Stimulated activated CD8-positive, alpha-beta memory T cell treated with anti-CD3 and anti-CD28 coated beads, Interleukin-7, amount 100 ng/mL, for 1 hour (primary cell): ENCODE measurements at places on chromosomes 5 and 9.

GRCh38 chr9:72315089-72315509 is 49.9 kb downstream of the ZFAND5 start:
- no peak for DNase-seq

GRCh38 chr5:50794812-50795211 is 128.4 kb downstream of the PARP8 start:
- DNase-seq: no peak

- DNase-seq: no peak
Observed at GRCh38 chr5:157502143-157502647, 42.2 kb downstream of the NIPAL4 start.

DNA sequence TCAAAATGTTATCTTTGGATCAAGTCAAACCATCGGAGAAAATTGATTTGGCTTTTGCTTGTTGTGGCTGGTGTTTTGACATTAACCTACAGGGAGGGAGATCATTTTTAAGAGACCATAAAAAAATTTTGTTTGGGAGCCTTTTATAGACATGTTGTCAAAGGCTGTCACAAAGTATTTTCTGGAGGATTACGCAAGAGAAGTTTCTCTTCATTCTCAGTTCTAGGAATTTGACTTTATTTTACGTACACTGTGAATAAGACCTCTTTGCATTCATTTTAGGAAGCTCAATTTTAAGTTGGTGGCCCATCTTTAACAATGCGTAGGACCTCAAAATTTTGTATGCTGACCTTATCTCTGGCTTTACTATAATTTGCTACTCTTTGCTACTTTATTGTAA is 50.2 kb upstream of the SLC44A1 start:
- no peak for DNase-seq

DNA sequence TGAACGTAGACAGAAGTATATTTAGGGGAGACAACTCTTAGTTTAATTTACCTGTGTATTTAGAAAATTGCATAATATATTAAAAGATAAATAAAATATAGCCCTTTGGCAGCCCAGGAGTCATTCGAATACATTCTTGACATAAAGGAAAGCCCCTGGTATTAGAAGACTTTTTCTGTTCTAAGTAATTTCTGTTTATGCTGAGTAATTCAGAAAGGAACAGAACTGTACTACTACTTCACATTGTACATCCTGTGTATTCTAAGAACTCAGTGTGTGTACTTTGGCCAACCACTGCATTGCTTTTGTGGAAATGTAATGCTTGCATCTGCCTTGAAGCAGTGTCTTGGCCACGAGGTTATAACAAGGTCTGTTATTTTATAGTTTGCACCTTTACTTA is 136.4 kb downstream of the KDM4C start:
- no peak for DNase-seq

DNA sequence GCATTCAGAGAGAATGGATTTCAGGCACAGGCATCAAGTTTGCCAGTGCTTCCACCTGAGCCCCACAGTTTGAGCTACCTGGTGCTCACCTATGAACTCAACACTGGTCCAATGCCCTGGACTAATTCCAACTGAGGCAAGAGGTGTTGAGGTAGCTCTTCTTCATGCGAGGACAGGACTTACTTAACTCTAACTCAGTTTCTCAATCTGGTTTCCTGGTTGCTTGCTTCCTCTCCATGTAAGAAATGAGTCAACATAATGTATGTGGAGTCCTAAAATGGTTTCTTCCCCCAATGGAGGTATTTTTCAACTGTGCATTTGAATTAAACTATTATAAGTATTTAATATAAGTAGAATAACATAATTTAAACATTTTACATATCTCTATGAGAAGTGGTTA is 523.6 kb upstream of the DAB2 start:
- DNase-seq: no peak

DNA sequence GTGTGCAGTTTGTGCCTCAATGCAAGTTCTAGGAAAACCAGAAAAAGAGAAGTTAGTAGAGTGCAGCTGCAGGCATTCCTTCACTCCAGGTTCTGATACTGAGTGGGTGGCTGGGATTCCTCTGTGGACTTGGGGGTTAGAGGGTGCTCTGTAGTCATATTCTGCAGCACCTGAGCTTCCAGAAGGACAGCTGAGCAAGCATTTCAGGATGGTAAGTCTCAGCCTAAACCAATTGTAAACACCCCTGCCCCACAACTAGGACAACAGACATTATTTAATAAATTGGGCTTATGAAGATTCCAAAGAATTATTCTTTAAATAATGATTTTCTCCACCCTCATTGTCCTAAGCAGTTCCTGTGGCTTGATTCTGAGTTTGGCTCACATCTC is 9.1 kb downstream of the FAXDC2 start:
- DNase-seq: no peak

DNA sequence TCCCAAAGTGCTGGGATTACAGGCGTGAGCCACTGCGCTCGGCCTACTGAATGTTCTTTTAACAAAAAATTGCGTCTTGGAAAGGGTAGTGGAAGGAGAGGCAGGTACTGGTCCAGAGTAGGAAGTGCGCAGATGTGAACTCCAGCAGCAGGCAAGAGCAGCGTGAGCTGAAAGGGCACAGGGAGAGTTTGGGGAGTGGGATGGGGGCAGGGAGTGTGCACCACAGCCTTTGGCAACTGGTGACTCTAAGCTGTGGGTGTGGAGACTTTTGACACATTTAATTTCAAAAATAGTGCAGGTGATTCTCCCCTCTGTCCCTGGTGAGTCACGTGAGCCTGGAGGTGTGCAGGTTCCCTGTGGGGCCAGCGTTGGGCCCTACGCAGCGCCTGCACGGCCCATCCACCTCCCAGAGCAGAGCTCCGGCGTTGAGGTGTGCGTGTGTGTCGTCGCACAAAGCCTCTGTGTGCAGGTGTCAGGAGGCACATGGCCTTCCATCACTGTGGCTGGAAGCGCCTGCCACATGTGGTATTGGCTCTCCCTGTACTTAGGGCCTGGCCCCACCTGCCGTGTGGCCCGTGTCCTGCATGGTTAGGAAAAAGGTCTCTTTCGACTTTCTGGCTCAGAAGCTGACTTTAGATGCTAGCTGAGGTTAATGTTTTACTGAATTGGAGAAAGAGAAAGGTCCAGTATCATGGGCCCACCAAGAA is 11.5 kb downstream of the SQSTM1 start:
- no peak for DNase-seq

DNA sequence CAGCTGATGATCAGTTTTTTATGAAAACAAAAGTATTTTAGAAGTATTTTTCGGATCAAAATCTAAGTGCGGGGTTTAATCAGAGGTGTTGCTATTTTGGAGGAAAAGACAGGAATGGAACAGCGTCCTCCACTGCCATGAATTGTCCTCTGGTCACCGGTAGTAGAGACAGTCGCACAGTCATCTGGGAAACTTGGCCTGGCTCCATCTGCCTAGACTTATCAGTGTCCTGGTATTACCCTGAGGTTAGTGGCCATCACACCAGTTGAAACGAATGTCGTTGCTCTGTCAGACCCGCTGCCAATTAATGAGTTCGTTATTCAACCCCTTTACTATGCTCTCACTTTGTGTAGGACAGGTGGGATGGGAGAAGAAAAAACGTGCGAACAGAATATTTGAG is 8.2 kb downstream of the TLX3 start:
- no peak for DNase-seq

DNA sequence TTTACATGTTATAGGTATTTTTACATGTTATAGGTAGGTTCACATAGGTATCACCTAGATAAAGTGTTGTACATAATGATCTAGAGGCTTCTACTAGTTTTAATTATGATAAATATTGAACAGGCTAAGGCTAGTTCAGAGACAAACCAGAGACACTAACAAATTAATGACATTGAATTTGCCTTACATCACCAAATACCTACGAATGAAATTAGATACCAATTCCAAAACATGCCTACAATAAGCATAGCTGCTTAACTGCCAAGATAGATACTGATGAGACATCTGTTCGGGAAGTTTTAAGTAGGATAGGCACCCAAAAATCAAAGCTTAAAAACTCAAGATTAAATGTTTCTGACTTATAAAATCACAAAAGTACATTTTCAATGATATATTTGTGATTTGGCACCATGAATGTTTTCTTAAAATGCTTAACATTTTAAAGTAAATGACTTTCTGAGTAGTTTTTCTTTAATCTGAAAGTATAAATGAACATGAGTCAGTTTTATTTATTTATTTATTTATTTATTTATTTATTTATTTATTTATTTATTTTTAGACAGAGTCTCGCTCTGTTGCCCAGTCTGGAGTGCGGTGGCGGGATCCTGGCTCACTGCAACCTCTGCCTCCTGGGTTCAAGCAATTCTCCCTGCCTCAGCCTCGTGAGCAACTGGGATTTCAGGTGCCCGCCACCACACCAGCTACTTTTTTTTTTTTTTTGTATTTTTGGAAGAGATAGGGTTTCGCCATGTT is 703.1 kb upstream of the ARRDC3 start:
- DNase-seq: no peak

DNA sequence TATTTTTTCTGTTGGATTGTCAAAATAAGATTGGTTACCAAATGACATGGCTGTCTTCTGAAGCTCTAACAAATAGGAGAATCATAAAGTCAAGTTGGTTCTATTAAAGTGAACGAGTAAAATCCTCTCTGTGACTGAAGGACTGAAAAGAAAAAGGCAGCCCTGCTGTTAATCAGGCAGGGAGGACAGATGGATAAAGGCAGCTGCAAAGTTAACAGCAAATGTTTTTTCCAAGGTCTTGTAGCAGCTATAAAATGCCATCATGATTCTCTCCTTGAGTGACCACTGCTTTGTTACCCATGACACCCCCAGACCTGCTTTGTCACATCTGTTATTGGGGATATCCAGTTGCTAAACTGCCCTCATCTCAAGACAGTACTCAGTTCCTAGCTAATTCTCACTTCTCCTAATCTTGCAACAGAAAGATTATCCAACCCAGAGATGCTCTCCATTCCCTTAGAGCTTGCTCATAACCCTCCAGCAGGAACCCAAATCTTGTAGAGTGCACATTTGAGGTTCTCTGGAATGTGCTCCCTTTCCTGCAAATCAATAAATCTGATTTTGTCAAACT is 89.7 kb upstream of the PARP8 start:
- DNase-seq: no peak

DNA sequence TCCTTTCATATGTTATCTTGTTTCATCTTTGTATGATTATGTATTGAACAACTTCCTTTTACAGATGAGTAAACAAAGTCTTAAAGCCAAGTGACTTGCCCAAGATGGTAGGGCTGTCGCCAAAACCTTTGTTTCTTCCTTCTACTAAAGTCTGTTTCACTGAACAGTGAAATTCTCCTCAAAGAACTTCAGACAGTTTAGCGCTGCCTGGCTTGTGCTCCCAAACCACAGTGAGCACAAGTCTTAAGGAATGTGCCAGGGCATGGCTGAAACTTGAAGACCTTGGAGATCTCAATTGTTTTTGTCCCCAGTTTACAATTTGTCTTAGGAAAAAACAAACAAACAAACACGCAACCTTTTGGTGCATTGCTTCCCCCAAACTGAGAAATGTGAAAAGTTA is 273.5 kb downstream of the CRB2 start:
- DNase-seq: no peak

GRCh38 chr9:68998385-68998784 is 15.5 kb downstream of the PRKACG start:
- no peak for DNase-seq

DNA sequence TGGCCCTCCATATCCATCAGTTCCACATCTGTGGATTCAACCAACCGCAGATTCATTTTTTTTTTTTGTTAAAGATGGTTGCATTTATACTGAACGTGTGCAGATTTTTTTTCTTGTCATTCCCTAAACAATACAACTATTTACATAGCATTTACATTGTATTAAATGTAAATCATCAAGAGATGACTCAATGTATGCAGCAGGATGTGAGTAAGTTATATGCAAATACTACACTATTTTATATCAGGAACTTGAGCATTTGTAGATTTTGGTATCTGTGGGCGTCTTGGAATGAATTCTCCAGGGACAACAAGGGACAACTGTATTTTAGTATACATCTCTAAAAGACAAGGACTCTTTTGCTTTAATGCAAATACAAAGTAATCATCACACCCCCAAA is 299.2 kb upstream of the ZNF608 start:
- DNase-seq: no peak
